ENCODE measurements at places on chromosomes 1 and 21.

- no peak for DNase-seq
Observed at GRCh38 chr1:244207042-244207934, 156.2 kb downstream of the ZBTB18 start.

GRCh38 chr1:240282061-240282830, 190.6 kb downstream of the FMN2 start:
- DNase-seq = no peak

- no peak for DNase-seq
Observed at GRCh38 chr1:29224356-29224837, 6.3 kb downstream of the MECR start.

DNA sequence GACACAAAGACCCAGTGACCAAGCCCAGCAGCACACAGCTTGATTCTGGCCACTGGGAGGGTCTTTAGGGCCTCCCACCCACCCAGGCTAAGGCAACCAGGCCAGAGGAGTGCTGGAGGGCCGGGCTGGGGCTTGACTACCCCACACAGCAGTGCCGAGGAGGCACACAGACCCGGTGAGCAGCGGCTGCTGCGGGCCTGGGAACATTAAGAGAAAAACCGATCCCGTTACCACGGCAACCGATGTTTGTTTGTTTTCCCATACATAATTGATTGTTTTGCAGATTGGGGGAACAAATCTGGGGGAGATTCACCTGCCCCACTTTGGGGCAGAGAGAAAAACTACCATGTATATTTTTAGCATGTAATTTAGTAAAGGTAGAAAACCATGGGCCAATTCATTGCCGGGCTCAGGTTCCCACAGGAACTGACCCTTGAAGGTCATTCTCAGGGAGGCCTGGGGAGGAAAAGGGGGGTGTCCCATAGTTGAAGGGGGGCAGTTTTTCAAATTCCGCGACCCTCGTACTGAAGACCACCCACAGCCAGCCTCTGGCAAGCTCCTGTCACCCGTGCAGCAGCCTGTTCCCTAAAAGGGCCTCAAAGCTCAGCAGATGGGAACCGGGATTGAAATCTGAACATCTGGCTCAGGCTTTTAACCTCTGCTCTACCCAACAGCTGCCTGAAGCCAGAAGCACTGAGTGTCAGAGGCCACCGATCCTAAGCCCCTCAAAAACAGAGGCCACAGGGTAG, 35.3 kb downstream of the CHD5 start:
- DNase-seq = no peak

DNA sequence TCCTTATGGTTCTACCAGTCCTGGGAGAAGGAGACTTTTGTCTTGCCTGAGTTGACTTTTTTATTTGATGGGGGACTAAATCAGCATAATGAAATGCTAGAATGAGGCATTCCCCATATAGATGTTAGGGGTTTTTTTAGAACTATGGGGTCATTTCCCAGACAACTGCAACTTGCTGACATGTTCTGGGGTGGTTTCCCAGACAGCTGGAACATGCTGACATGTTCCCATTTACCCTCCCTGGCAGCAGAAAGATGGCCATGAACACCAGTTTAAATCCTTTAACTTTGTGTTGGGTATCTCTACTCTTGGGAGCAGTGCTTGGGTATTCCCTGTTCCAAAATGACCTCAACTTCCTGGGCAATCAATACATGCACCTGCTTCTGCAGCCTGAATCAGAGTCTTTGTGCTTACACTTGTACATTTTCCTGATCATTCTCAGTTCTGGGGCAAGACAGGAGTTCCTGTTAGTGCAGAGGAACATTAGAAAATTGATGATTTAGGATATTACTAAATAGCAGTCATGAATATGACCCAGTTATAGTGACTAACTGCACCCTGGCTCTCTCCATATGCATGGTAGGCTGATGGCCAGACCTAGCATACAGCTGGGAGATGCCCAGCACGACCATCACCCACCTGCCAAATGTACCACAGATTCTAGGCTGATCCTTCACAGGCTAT, 75.4 kb upstream of the CD5L start:
- DNase-seq = no peak
